ENCODE measurements at places on chromosomes 2 and 18.

DNA sequence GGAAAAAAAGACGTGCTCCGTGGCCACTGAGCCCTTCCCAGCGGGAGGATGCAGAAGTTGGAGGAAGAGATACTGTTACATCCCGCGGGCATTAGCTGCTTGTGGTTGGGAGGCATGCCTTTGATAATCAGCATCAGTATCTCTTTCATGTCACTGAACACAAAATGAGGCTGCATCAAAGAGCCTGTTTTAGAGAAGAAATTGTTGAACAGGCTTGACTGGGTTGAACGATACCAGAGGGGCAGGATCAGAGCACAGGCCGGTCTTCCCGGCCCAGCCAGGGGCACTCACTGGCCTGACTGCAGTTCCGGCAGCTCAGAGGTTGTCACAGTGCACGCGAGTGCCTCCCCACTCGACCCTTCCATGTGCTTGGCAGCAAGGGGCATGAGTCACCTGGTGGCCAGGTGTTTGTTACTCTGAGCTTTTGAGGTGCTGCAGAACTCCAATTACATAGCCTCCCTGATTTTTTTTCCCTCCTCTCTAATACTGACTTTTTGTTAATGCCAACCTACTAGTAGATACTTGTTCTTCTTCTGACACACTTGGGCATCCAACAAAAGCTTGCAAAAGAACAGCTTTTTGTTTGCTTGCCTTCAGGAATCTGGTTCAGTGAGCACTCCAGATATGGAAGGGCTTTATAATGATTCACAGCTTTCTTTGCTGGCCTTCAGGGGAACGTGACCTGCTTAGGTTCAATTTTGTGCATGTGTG is 121.6 kb downstream of the VAPA start:
- no peak for DNase-seq

- DNase-seq = no peak
Measured at GRCh38 chr2:111178730-111179405, 58.2 kb downstream of the BCL2L11 start.

DNA sequence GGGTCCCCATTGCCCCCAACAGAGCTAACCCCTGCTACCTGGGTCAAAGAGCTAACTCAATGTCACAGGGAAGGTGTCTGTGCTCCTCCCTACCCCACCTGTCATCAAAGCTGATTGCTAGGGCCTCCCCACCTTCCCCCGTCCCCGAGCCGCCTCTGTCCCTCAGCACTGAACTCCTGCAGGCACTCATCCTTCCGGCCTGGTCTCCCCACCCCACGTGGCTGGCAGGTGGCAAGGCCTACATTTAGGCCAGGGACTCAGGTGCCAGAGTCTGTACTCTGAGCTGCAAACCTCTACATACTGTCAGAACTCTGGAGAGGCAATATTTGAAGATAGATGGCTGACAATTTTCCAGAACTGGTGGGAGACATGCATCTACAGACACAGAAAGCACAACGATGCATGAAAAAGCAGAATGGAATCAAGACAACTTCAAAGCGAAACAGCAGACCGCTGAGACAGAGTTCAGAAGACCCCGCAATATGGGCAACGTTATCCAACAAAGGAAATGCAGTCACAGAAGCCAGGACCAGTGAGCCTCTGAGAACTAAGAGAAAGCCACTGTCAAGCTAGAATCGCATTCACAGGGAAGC is 195.8 kb downstream of the HDAC4 start:
- DNase-seq = no peak

DNA sequence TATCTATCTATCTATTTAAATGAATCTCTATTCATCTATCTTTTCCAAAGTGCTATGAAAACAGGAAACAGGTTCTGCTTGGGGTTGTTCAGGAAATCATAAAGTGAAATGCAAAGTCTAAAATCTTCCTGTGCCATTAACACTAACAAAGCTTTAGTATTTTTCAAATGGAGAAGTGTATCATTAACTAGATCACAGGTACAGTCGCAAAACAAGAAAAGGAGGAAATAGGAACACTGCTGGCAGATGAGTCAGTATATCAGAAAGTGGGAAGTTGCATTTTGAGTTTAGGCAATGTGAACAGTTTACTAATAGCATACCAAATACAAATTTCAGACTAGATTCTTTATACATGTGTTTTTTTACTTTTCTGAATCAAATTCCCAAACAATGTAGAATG is 888.5 kb upstream of the FSHR start:
- no peak for DNase-seq

GRCh38 chr2:223805008-223805407 is 32.4 kb downstream of the AP1S3 start:
- no peak for DNase-seq

GRCh38 chr2:23155022-23155421 is 230.0 kb upstream of the KLHL29 start:
- no peak for DNase-seq

- no peak for DNase-seq
Measured at GRCh38 chr18:49149011-49149410, 198.2 kb upstream of the SMAD7 start.

DNA sequence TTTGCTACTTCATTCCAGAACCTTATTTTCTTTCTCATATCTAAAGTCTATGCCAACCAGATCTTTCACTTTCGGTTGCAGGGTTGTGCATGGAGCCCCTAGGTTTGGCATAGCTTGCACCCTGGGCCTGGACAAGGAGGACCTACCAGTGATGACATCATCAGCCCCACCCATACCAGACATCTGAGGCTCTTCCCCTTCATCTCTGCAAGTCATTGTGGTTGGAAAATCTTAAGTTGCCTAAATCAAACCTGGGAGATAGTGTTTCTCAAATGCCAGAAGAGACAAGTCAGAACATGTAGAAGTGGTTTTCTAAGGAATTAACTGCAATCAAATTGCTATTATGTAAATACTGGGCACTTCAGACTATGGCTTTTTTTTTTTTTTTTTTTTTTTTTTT is 363.3 kb downstream of the ZNF516 start:
- no peak for DNase-seq

- no peak for DNase-seq
Measured at GRCh38 chr2:8219096-8219495, 462.8 kb upstream of the ID2 start.

GRCh38 chr2:217817466-217818292 is 185.1 kb downstream of the TNS1 start:
- DNase-seq = no peak

- DNase-seq = no peak
Measured at GRCh38 chr2:230179907-230180306, 39.9 kb downstream of the SP110 start.

- DNase-seq = no peak
Measured at GRCh38 chr2:171149171-171149938, 11.3 kb downstream of the TLK1 start.

DNA sequence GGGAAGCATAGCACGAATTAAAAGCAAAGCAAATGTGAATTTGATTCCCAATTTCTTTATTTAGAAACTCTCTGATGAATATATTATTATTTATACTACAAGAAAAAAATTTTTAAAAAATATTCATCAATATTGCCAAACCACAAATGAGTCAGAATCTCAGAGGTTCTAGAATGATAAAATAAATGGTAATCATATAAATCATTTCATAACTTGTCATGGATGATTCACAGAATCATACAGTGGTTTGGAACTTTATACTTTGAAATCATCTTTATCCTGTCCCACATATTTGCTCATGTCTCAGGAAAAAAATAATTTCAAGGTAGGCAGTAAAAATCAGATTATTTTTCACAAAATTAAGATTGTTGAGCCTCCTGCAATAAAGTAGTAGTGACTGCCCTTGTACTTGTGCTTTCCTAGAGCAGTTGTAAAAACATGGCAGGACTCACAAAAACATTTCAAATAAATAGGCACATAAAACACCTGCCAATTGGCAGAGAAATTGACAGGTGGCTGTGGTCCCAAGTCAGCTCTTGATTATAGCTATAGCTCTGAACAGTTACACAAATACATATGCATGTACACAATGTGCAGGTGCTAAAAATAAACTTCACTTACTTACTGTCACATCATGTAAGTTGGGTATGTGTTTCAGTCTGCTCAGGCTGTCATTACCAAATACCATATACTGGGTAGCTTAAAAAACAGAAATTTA is 273.9 kb upstream of the SESTD1 start:
- DNase-seq = no peak

DNA sequence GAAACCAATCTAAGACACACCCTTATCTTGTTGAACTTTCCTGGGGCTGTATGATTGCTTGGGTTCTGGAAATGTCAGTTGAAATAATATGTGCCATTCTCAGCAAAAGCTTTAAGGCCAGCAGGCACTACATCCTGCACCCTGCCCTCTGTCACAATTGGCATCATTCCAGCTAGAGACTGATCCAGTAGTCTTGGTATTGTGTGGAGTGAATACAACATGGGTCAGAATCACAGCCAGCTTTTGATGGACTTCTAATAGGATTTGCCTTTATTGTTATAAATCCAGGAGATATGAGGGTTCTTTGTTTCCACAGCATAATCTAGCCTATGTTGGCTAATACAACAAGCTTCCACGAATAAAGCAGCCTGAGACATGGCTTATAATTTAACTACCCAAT is 617.0 kb upstream of the CDH2 start:
- DNase-seq = no peak

DNA sequence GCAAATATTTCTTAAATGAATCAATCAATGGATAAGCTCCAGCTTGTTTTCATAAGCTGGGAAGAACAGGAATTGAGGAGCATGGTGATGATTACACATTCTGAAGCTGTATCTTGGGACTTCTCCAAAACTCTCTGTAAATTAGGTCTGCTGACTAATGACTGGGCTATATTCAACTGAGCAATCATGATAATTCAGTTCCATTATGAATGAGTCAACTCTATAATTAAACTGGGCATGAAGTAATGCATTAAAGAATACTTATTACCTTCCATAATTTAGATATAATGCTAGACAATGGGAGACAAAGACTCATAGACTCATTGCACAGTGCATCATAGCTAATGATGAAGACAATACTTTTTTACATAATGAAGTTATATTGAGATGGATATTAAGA is 207.4 kb downstream of the CBLN2 start:
- no peak for DNase-seq

DNA sequence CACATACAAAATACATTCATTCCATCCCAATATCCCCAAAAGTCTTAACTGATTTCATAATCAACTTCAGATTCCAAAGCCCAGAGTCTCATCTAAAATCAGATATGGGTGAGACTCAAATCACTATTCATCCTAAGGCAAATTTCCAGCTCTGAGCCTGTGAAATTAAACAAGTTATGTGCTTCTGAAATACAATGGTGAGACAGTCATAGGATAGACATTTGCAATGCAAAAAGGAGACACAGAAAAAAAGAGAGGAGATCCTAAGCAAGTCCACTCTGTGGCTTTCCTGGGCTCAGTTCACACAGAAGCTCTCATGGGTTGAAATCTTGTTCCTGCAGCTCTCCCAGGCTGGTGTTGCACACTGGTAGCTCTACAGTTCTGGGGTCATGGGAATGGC is 18.3 kb downstream of the ZNF892 start:
- no peak for DNase-seq

DNA sequence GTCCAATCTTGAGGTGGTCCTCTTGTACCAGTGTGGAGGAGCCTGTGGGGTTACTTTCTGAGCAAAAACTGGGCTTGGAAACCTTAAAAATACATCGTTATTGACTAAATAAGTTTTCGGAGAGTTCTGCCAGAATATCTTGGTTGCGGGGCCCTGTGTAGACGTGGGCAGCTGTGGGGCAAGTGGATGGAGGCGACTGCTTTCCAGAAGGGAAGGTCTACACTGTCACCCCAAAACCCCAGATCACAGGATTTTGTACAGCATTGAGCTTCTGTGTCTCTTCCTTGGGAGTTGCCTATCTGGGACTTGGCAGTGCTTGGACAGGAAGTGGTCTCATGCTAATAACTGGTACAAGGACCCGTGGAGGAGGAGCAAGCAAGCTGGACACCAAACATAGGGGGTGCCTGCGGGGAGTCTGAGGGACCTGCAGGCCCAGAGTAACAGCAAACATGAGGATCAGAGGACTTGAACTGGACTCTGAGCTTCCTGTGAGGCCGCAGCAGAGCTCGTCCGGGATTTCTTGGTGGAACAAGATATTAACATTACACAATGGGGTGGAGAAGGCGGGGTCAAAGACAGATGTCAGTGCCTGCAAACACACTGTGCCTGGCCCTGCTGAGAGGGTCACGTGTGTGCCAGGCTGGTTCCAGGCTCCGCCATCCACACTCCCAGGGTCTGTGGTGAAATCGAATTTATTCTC is 48.0 kb upstream of the CTLA4 start:
- no peak for DNase-seq

DNA sequence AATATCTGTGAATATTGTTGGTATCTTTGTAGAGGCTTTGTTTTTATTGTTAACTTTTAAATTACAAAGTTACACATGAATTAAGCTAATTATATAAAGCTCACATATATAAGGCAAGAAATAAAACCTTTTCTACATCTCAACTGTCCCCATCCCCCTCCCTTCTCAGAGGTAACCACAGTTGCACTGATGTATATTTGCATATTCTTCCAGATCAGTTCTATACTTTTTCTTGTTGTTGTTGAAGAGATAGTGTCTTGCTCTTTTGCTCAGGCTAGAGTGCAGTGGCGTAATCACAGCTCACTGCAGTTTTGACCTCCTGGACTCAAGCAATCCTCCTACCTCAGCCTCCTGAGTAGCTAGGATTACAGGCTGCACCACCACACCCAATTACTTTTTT is 36.0 kb upstream of the CDC42EP3 start:
- DNase-seq = no peak

GRCh38 chr2:199594443-199594842 is 136.7 kb upstream of the SATB2 start:
- no peak for DNase-seq

DNA sequence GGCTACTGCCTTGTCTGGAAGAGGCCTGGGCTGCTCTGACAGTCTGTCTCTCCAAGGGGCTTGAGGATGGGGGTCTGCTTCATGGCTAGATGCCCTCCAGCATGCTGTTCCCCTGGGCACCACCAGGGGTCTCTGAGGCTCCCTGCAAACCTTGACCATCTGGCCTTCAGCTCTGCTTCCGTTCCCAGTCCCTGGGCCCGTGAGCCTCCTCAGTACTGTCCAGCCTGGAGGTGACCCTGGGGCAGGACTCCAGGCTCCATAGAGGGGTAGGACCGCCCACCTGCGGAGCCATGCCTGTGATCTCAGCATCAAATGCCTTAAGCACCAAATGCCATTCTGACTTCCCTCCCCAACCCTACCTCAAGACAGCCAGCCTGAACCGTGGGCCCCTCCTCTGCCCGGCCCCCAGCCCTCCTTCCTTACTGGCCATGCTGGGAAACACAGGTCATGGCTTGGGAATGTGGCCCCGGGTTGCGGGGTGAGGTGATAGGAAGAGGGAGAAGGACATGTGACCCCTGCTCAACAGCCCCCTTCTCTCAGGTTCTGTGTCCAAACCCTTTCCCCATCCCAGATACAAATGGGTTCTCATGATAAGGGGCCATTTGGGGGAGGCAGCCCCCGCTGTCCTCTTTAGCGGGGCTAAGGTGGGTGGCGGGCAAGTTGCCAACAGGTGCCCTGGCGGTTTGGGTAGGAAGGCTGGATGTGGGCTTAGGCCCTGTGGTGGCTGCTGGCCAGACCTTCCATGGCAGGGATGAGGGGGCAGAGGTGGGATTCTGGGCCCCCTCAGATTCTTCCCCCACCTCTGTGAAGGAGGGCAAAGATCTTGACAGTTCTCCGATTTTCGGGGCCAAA is 25.0 kb downstream of the SPEG start:
- DNase-seq = peak; percentile 63

Data from RKO (cell line).